ENCODE measurements at places on chromosomes 13 and 19.

DNA sequence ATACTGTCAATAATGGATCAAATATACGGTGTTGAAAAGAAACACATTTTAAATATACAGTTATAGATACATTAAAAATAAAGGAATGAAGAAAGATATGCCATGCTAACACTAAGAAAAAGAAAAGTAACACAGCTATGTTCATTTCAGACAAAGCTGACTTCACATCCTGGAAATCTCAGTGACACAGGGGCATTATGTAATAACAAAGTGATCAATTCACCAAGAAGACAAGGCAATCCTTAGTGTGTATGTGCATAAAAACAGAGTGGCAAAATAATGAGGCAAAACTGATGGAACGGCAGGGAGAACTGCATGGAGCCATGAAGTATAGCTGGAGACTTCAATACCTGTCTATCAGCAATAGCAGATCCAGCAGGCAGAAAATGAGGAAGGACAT, 13.1 kb downstream of the ZNF14 start:
- no peak for DNase-seq

- no peak for DNase-seq
These were observed 8.4 kb downstream of the CLASRP start for GRCh38 chr19:45047188-45047797.

GRCh38 chr13:40514802-40515201, 151.6 kb downstream of the FOXO1 start:
- DNase-seq: no peak

DNA sequence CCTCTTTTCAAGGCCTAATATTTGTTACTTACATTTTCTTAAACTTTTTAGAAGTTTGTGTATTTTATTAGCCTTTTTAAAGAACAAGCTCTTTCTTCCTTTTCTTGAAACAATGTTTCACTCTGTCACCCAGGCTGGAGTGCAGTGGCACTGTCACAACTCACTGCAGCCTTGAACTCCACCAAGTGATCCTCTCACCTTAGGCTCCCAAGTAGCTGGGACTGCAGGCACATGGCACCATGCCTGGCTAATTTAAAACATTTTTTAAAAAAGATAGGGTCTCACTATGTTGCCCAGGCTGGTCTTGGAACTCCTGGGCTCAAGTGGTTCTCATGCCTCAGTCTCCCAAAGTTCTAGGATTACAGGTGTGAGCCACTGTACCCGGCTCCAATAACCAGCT, 192.2 kb upstream of the SPRY2 start:
- no peak for DNase-seq

GRCh38 chr19:41356984-41357739, 3.4 kb upstream of the TGFB1 start:
- no peak for DNase-seq

DNA sequence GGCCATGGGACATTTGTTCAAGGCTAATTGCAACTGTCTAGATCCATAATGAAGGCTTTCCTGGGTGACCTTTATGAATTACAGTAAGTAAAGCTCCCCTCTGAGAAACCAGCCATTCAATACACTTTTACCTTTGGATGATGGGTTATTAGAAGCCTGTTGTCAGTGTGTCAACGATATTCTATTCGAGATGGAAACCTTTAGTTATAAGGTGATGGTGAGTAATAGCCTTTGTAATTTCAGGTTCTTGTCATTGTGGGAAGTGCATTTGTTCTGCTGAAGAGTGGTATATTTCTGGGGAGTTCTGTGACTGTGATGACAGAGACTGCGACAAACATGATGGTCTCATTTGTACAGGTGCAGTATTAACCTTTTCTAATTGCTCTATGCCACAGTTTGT, 261.7 kb downstream of the ITGBL1 start:
- no peak for DNase-seq

DNA sequence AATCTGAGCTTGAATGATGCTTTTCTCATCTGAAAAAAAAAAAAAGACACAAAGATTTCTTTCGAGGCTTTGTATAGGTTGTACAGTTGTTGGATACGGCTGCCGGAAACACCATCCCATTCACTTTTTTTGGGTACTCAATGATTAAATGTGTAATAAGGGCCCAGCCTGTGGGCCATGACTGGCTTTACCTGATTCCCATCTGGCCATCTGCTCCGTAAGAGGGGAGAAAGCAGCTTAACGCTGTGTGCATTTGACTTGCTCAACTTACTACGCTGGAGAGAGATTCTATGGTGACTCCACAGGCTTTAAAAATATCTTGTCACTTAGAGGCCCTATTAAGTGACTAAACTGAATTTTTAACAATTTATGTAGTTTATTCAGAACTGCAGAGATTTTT, 731 bp downstream of the ZNF558 start:
- peak; percentile 10 for DNase-seq

- DNase-seq: no peak
These were observed 314.7 kb downstream of the UQCRFS1 start for GRCh38 chr19:28898249-28898648.

GRCh38 chr13:50344717-50345116, 329.5 kb downstream of the KCNRG start:
- DNase-seq: no peak

- DNase-seq: no peak
These were observed 20.7 kb downstream of the KLK5 start for GRCh38 chr19:50932018-50932689.

DNA sequence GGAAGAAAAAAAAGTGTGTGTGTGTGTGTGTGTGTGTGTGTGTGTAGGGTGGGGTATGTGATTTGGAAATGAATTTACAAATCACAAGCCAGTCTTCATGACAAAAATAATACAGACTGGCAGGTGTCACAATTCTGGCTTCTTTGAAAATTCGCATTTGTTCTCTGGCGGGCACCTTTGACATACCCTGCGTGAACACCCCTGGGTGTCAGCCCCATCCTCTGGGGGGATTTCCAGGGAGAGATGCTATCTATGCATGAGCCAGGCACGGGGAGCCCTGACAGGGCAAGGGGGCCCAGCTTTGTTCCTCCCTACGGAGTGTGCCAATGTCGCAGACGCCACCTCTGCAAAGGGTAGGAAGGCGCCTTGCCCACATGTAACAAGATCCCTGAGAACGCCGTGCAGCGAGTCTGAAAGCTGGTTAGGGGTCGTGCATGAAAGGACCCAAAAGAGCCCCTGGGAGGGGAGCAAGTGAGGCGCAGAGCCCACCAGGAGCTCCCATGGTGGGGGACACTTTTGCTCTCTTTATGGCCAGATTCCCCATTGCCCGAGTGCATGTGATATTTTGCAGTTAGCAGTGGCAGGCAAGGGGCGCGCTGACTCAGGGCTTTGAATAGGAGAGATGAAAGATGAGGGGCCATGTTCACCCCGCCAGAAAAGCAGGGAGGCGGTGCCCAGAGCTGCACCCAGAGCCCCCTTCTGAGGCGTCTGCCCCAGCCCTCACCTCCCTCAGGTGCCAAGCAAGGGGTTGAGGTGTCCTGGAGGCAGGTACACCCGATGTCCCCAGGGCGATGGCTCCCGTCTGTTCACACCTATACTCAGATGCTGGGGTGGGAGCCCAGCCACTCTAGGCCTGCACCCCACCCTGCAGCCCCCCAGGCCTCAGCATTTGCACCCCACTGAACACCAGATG, 45.3 kb downstream of the KLF2 start:
- no peak for DNase-seq

DNA sequence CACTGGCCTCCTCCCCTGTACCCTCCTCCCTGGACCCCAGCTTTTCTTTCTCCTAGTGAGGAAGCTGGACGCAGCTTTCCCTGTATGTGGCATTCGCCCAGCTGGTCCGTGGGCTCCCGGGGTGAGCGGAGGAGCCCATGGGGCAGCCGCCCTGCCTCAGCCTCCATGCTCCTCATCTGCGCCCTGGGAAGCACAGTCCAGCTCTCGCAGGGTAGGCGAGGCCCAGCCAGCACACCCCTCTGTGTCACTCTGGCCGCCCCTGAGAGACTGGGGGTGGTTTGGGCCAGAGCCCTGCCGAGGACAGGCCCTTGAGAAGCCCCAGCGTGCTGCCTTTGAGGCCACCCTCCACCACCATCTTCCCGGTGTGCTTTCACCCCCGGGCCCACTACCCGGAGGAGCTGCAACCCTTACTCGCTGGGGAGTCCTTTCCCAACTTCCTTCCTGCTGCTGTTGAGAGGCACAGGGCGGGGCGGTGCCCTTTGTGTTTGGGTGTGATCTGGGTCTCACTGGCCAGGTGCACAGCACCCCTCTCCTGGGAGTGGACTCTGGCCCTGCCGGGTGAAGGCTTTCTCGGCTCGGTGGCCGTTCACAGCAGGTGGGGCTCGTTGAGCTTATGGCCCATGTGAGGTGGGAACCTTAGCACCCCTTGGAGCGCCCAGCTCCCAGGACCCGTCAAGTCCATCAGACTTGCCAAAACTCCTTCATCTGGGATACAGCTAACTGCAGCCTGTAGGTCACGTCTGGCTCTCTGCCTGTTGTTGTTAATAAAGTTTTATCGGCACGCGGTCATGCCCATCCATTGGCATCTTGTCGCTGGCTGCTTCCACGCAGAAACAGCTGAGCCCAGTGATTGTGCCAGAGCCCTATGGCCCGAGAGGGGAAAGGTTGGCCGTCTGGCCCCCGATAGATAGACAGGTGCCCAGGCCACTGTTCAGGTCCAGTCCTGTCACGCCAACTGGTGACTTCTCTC, 3.2 kb downstream of the NCLN start:
- no peak for DNase-seq

DNA sequence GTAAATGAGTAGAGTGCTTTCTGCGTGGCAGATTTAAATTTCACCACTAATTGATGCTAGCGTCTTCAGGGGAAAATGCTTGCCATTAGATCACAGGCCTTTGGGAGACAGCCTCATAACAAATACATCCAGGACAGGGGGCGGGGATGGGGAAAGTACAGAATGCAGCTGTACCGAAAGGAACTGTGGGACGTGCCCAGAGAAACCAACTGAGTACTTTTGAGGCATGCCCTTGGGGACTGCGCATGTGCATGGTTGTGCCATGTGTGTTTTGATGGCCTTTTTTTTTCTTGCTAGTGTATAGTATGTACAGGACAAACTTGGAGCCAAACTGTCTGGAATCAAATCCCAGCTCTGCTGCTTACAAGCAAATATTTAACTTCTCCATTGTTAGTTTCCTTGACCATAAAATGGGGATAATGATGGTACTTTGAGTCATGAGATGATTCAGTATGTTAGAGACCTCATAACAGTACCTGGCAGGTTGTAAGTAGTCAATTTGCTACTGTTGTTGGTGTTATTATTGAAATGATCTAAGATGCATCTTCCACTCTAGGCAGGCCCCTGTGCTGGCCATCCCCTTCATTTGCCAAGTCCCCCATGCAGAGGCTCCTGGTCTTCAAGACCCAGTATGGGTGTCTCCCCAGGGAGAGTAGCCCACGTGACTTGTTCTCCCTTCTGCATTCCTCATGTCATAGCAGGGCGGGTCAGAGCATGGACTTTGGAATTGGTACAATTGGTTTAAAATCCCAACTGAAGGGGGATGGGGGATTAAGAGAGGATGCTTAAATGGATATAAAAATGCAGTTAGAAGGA, 68.3 kb upstream of the NPAS1 start:
- no peak for DNase-seq

GRCh38 chr13:106941779-106942178, 373.8 kb upstream of the ARGLU1 start:
- DNase-seq: no peak

DNA sequence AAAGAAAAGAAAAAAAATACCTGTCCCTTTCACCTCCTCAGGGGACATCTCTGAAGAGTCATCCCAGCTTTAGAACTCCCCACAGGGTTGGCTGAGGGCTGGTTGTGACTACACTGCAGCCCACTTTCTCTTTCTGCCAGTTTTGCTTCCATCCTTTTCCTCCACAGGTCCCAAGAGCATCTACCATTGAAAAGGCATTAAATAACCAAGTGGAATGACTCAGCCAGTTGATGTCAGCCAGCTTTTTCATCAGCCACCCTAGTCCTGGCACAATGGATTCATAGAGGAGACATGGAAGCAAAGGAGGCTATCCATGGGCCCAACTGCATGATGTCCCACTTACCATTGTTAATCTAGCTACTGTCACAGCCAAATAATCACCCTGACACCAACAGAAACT, 9.2 kb upstream of the RCBTB1 start:
- no peak for DNase-seq

GRCh38 chr13:112071102-112071722, 4.3 kb downstream of the SOX1 start:
- DNase-seq: no peak

- no peak for DNase-seq
These were observed 22.0 kb downstream of the DOT1L start for GRCh38 chr19:2185734-2186070.

DNA sequence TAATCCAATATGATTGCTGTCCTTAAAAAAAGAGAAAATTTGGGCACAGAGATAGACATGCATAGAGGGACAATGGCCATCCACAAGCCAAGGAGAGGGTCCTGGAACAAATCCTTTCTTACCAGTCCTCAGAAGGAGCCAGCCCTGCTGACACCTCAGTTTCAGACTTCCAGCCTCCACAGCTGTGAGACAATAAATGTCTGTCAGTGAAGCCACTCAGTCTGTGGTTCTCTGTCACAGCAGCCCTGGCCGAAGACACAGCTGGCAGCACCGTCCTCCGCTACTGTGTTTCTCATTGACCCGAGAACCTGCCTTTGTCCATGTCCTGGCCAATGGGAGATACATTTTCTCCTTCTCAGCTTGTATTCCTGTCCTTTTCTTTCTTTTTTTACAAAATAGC, 207.9 kb downstream of the TM9SF2 start:
- no peak for DNase-seq

DNA sequence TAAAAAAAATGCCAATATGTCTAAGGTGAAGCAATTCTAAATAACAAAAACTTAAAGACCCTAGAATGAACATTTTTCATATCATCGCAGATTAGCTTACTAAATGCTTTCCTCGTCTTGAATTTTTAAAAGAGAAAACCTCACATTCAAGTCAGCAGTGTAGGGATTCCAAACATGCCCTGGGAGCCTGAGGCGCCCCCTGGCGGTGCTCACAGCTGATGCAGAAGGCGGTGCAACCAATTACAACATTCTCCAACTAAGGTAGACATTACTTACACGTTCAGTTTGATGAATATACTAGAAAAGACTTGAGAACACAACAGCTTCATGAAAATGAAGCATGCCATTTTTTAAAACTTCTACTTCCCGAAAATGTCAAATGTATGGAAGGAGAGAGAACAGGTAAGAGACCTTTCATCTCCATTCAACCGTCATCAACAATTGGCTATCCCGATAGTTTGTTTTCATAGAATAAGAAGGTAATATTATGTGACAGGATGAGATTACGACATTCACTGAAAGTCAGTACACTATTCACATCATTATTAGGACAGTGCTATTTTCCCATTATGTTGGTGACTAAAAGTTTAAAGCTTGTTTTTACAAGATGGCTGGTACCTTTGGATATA, 304.4 kb downstream of the DCLK1 start:
- no peak for DNase-seq

GRCh38 chr19:19668230-19669012, at the start of gene ZNF101:
Gene ZNF101, plus strand, starts transcription at chr19:19668839. Its CDS starts 125 bp downstream, at chr19:19668964.
- peak; percentile 80 for DNase-seq

- no peak for DNase-seq
These were observed 855.7 kb downstream of the SLITRK5 start for GRCh38 chr13:88526853-88527215.

Measured in right renal cortex interstitium (tissue), 3 donors.